Fibroblast of villous mesenchyme (primary cell): ENCODE measurements at places on chromosomes 13 and 19. TPM values are rescaled to one million over a fixed set of nuclear protein-coding genes. Genes with fewer than 3 reads are reported as not detected.

- DNase-seq = peak; percentile 21
Measured at GRCh38 chr13:30153545-30154426, 153.6 kb downstream of the KATNAL1 start.

DNA sequence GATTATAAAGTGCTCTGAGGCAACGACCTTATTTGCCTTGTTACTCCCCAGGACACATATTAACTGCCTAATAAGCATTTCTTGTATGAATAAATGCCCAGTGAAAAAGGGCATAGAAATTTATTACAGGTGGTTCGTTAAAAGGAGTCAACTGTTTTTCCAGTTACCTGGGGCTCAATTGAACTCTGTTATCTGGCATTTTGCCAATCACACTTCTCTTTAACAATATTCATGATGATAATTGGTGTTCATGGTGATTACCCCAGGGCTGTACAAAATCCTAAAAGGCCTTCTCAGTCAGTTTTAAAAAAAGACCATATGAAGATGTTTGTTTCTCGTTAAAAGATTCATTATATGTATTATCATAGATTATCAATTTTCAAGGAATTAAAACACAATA lies 57.1 kb downstream of the KL start:
- no peak for DNase-seq

DNA sequence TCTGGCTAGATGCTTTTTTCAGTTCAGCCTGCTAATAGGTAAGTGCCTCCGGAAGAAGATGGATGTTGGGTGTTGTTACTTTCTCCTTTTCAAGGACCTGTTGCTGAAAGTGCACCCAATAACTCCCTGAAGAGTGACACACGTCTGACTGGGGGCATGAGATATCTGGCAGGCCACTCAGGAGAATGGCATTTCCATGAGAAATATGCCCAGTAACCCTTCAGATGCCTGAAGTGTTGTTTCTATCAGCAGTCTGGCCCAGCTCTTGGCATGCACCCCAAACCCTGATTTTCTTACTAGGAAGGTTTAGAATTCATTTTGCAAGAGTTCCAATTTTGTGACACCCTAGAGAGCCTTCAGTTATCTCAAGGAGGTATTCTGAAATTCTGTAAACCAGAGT lies 71.5 kb downstream of the ARHGAP35 start:
- no peak for DNase-seq

GRCh38 chr13:28438598-28439334 lies 56.2 kb downstream of the FLT1 start:
- DNase-seq = no peak

DNA sequence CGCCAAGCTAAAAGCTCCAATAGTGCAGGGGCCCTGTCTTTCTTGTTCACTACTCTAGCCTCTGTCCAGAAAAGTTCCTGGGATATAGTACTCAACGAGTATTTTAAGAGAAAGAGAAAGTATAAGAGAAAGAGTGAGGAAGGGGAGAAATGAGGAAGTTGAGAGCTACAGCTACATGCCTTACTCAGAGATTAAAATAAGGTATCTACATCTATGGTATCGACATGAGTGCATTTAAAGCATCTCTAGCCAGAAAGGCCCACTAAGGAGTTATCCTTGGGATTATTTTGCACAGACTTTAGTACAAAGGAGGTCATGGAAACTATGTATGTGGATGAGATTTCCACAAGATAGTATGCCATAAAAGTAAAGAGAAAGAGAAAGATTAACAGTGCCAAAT lies 28.5 kb downstream of the MYCBP2 start:
- no peak for DNase-seq

DNA sequence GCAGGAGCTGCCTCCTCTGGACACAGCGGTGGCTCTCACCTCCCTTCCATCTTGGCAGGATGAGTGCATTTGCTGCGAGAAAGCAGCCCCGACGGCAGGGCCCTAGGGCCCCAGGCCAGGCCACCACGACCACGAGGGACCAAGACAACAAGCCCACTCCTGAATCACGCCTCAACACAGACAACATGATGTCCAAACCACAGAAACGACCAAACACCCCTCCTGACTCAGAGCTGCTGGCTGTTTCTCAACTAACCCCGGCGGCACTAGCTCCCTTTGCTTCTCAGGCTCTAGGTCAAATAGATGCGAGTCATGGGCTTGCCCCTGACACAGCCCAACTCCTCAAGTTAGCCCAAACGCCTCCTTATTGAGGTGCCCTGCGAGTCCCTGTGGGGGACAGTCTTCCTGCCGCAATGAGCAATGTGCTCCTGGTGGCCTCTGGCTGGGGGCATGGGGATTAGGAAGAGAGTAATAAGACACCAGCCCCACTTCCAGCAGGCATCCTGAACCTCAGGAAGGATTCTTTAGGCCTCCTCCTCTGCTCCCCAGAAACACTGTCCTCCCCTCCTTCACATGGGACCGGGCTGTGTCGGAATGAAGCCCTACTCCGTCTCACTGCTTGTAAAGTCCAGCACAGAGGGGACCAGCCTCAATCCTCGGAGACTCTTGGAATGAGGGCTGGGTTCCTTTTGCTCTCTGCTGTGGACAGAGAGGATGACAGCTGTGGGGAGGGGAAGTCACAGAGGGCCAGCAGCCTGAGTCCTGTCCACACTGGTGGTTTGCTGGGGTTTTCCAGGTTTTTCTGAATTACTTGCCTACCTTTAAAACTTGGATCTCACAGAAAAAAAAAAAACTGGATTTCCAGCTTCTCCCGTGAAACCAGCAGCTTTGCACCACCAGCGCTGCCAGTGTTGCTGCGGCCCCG lies 6.9 kb upstream of the ATF5 start:
- peak; percentile 71 for DNase-seq

GRCh38 chr13:84358601-84359000 lies 476.3 kb upstream of the SLITRK1 start:
- no peak for DNase-seq

DNA sequence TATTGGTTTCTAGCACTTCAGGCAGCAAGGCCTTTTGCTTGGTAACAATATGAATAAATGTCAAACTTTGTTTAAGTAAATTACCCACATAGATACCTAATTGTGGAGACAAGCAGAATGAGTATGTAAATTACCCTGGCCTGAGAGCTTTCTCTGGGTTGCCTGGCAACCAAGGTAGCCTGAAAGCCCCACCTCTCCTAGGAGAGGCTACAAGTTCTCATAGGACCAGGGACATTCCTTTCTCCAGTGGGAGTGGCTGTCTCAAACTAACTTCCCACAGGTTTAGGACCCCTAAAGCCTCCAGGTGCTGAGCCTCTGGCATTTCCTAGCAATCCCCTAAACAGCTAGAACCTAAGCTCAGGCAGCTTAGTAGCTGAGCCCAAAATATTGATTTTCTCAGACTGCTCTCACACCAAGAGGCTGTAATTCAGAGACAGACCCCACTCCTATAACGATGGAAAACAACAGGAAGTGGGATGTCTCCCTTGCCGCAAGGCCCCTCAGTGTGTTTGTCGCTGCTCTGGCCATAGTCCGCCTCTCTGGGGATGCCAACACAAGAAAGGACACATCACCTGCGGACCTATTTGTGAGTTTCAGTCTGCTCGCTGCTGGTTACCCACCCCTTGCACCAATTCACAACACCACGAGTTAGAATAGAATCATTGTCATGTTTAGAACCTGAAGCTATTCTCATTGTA lies 207.3 kb downstream of the DLEU7 start:
- no peak for DNase-seq

DNA sequence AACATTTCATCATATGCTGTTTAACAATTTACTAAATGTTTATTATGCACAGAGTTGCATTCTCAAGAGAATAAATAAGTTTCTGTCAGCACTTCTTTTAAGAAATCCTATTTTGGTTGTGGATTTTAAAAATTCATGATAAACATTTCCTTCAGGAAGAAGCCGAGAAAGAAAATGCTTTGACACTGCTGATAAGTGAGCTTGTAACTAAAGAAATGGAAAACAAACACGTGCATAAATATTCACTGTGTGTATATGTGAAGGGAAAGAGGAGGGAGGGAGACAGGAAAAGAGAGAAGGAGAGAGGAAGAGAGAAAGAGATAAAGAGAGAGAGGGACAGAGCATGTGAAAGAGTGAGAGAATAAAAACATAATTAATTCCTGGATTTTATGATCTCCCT lies 1165.0 kb downstream of the DIAPH3 start:
- DNase-seq = no peak

DNA sequence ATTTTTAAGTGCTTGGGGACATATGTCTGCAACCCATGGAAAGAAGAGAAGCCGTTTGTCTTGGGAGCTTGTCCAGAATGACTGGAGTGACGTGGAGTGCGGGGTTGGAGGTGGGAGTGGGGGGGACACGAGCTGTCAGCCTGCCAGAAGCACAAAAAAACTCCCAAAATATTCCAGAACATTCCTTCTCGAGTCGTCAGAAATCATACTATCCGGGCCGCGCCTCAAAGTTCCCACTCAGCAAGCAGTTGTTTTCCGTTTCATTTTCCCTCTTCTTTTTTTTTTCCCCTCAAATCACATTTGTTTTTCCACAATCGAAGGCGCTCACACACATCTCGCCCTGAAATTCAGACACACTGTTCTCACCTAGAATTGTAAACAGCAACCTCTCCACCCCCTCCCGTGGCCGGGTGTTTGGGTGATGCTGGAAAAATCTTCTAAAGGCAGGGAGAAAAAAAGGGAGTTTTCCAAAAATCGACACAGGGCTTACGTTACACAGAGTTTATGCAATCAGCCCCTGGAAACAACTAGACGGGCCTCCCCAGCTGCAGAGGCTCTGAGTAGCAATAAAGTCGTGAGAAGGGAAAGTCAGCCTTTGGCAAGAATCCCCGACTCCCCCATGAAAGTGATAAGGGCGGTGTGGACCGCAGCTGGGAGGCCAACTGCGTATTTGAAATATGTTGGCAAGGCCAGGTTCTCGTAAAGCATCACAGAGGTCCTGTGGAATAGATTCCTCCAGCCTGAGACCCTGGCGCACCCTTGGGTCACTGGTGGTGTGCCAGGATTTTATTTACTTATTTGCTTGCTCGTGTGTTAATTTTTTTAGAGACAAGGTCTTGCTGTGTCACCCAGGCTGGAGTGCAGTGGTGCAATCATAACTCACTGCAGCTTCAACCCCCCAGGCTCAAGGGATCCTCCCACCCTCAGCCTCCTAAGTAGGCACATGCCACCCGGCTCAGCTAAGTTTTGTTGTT lies 31.2 kb upstream of the KLF2 start:
- peak; percentile 100 for DNase-seq

DNA sequence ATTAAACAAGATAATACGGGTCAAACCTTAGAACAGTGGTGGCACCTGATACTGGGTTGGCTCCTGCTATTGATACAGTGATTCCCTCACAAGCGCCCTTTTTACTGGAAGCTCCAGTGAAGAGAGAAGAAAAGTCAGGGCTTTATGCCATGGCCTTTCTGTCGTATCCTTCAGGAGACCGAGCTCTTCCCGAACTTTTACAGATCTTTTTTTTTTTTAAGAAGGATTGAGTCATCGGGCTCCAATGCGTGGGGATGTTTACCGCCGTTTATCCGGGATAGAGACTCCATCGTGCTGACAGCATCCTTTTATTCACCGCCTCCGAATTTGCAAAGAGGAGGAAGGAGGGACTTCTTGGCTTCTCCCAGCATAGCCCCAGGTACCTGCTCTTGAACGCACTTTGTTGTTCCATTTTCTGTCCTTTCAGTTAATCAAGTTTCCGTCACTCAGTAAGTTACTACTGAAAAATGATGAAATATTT lies 574 bp downstream of the ZNF227 start:
- peak; percentile 28 for DNase-seq

SERPINE3 gene
- not detected in 2 replicates for total RNA-seq

FFAR3 gene
- total RNA-seq = not detected in 2 replicates

DBP gene
- 6.9 and 7.7 TPM in 2 replicates for total RNA-seq

RNF126 gene
- total RNA-seq = 30.7 and 50.3 TPM in 2 replicates

CYP2B6 gene
- total RNA-seq = not detected in 2 replicates

NCR1 gene
- not detected in 2 replicates for total RNA-seq

CEACAM20 gene
- not detected in 2 replicates for total RNA-seq

OR4F17 gene
- total RNA-seq = 0.32 TPM in 1 of 2 replicates, not detected in the other
